ENCODE measurements at places on chromosomes 3 and 15. TPM values are rescaled to one million over a fixed set of nuclear protein-coding genes. Genes with fewer than 3 reads are reported as not detected.

KBTBD8 gene
- 6.1 TPM for total RNA-seq

CCDC54 gene
- total RNA-seq, result not detected

ITIH1 gene
- 14.1 TPM for total RNA-seq

IL1RAP gene
- 21.0 TPM for total RNA-seq

ALS2CL gene
- 3.7 TPM for total RNA-seq

SLC12A8 gene
- total RNA-seq, result 9.2 TPM

FBXW12 gene
- total RNA-seq, result 0.20 TPM

RSRC1 gene
- 50.6 TPM for total RNA-seq

NPAP1 gene
- total RNA-seq, result 0.65 TPM

Data from progenitor cell of endocrine pancreas (in vitro differentiated cells).